ENCODE measurements at places on chromosomes 5 and 9.

GRCh38 chr9:78354324-78354973, 57.5 kb downstream of the PSAT1 start:
- no peak for DNase-seq

- DNase-seq = no peak
Measured at GRCh38 chr9:3916984-3917383, 382.9 kb downstream of the GLIS3 start.

GRCh38 chr5:175876107-175876506, 4.7 kb downstream of the CPLX2 start:
- no peak for DNase-seq

- no peak for DNase-seq
Measured at GRCh38 chr5:113337515-113338415, 97.0 kb downstream of the TSSK1B start.

DNA sequence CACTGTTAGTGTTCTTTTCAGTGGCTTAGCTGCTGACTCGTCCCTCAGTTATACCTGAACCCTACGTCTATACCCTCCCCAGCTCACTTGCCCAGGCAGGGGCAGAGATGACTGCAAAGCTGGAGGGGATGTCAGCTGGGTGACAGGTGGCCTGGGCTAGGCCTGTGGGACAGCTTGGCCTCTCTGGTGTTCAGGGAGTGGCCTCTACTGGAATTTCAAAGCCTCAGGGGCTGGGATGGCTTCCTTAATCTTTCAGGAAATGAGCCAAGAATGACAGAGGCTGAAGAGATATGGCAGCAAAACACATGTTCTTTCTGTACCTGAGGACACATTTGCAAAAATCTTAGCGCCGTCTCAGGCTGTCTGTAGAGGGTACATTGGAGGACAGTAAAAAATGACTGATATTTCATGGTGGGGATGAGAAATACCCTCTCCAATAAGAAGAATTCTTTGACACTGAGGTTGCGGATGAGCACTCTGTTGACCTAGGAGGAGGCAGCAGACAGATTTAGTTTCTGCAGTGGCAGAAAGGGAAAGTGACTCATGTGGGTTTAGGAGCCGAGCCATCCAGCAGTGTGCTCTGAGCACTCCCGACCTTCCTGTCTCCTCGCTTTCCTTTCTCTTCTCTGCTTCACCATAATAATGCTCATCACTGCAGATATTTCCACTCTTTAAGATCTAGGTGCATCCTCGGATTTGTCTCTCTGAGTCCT, 54.4 kb downstream of the ENTREP1 start:
- DNase-seq = no peak

DNA sequence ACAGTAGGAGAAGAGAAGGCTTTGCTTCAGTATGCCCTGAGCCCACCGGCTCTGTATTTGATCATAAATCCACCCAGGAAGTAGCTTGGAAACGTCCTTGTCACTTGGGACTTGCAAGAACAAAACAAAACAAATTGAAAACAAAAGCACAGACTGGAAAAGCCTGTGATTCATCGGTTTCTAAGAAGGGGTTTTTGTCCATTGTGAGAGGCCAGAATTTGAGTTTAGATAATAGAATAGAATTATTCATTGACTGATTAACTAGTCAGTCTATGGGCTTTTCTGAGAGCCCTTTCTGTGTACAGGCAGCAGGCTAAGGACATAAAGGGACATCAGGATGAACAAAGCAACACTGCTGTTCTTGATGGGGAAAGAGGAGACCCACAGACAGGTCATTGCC, 424.8 kb downstream of the IRX1 start:
- DNase-seq = no peak

DNA sequence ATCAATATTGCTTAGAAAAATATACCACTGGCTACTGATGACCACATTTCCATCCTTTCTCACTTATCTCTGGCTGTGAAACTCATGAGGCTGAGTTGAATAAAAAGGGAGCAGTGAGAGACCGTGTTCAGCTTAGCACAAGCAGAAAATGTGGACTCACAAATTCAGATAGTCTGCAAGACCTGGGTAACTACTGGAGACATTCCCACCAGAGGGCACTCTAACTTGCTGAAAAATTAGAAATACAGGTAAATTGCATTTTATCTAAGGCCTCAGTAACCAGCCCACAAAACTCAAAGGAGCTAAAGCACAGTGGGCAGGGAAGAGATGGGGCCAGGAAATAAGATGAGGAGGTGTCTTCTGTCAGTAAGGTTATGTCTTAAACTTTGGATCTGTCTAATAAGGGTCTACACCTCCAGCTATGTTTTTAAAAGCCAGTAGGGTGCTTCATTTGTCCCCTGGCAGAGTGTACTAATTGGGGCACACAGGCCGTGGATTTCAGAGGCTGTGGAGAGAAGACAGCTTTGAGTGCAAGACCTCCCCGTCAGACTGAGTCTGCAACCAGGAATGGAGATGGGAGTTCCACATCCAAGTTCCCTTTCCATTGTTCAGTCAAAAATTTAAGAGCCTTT, 8.7 kb upstream of the NDUFB6 start:
- no peak for DNase-seq

Measured in activated T-helper 2 cell treated with anti-CD3 and anti-CD28 coated beads, Interferon-gamma antibody, Interleukin-2, Interleukin-4, amounts not matched to agents 10 μg/mL and 5 μg/mL and 100 μg/mL, durations not matched to agents 14 hours and 24 hours and 36 hours (primary cell).